ENCODE measurements at places on chromosomes 3 and 15.

DNA sequence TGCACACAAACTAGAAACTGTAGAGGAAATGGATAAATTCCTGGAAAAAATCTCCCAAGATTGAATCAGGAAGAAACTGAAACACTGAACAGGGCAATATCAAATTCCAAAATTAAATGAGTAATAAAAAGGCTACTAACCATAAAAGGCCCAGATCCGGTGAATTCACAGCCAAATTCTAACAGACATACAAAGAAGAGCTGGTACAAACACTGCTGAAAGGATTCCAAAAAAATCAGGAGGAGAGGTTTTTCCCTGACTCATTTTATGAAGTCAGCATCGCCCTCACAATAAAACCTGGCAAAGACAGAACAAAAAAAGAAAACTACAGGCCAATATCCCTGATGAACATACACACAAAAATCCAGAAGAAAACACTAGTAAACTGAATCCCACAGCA, 462.4 kb upstream of the THBS1 start:
- DNase-seq, result peak; percentile 59

DNA sequence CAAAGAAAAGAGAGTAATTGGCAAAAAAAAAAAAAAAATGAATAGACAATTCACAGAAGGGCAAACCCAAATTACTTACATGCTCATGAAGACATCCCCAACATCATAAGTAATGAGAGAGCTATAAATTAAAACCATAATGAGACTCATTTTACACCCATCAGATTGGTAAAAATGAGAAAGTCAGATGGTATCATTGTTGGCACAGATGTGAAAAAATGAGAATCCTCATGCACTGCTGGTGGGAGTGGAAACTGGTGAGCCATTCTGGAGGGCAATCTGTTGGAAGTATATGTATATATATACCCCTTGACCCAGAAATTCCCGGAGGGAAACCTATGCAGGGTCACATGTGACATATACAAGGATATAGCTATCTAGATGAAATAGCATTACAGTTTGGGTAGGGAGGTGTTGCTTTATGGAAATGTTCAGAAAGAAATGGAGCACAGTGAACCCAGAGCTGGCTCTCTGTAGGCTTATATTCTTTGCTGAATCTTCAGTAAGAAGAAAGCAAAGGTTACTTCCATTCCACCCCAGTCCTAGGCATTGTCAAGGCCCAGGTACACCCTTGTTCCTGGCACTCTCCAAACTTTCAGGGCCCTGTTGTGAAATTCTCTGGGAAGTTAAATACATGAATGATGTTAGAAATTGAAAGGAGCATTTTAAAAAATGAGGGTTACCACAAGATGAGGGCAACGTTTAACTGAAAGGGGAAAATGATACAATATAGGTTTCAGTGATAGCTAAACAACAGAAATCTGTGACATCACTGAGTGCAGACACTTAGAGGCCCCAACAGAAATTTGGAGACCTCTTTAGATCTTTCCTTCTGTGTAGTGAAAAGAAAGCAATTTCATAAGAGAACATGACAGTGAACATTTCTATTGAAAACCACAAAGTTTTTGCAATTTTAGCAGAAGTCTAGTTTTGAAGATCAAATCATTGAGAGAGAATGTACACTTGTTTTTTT, 132.7 kb upstream of the TPRG1 start:
- DNase-seq, result no peak

GRCh38 chr15:63276342-63277037, 915 bp upstream of the APH1B start:
- DNase-seq, result no peak

- peak; percentile 85 for DNase-seq
These were observed 1.8 kb downstream of the RBMS3 start for GRCh38 chr3:29282427-29283230.

DNA sequence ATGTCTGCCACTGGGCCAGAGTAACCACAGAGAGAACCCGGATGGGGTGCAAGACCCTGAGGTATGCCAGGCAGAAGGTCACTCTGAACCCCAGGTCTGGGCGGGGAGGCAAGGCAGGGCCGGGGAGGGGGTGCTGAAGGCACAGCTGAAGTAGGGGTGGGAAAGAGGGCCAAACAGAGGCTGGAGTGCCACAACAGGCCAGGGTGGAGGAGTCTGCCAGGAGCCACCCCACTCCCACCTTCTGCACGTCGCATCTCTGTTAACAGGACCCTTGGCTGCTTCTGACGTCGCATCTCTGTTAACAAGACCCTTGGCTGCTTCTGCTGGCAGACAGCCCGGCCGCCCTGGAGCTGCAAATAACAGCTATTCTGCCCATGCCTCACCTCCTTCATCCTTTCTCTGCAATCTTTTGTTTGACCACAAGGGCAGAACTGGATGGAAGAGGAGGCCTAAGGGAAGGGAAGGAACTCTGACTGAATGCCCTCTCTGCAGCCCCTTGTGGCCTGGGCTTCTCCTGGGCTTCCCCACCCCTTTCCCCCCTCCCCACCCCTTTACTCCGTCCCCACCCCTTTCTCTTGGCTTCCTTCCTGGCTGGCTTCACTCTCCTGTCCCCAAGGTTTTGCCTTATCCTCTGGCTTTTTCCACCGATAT, 20.6 kb upstream of the FBLN2 start:
- peak; percentile 54 for DNase-seq

- no peak for DNase-seq
These were observed 42.4 kb upstream of the PPIB start for GRCh38 chr15:64205202-64205601.

- no peak for DNase-seq
These were observed 14.4 kb upstream of the SENP7 start for GRCh38 chr3:101527441-101527840.

DNA sequence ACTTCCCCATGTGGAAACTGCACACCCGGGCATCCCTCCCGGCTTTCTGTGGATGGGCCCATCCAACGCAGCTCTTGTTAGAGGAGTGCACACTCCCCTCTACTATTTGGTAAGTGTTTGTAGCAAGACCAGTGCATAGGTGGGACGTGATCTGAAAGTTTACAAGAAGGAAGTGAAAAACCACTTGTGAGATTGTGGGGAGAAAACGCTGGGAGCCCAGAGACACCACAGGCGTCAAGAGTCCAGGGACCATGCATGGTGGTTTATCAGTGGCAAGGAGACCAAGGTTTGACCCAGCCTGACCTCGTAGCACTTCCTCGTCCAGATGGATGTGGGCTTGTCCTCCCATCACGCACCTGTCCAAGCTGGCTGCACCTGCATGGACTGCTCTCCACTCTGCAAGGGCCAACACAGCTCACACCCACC, 51.6 kb downstream of the ATP10A start:
- DNase-seq, result no peak
